Foreskin keratinocyte (primary cell): ENCODE measurements at places on chromosomes 13 and 19.

DNA sequence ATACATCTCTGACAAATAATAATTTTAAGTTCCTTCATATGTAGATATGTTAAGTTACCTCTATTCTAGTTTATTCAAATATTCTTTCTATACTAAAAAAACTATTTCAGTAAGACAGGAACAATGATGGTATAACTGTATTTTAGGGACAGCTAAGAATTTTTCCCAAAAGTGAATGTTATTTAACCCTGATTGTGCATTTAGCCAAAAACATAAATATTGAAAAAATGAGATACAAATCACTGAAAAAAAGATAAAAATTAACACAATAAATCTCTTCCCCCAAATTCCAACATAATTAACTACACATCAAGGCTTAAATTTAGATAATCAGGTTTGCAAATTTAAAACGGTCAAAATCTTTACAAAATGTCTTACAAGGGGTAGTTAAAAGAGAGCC is 58.1 kb downstream of the KCNRG start:
- DNase-seq: no peak

- no peak for DNase-seq
Observed at GRCh38 chr19:1446713-1447481, 3.0 kb upstream of the APC2 start.

- no peak for DNase-seq
Observed at GRCh38 chr19:17549085-17549740, 6.2 kb upstream of the COLGALT1 start.

- DNase-seq: no peak
Observed at GRCh38 chr19:33280351-33280921, 21.9 kb downstream of the CEBPA start.
